ENCODE measurements at places on chromosomes 5 and 9.

- ATAC-seq: no peak
Observed at GRCh38 chr5:59416451-59416850, 477.1 kb downstream of the PDE4D start.

GRCh38 chr9:113879318-113879717, 3.2 kb downstream of the ZNF618 start:
- no peak for ATAC-seq

DNA sequence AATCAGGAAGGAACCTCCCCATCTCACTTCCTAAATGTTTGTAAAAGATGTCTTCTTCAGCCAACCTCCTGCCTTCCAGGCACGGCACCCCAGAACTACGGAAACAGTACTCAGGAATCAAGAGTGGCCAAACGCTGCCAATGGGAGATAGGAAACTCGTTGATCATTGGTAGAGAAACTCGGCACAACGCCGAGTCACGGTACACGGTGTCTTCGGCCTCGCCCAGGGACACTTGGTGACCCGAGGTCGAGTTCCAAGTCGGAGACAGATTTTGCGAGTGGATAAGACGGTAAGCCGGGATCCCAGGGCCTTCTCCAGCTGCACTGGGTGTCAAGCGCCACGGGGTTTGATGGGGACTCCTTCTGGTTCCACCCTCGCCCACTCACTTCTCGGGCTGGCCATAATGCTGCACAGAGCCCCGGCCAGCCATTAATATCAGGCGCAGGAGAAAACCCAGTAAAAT, 343 bp downstream of the KIAA0825 start:
- peak; percentile 45 for ATAC-seq

DNA sequence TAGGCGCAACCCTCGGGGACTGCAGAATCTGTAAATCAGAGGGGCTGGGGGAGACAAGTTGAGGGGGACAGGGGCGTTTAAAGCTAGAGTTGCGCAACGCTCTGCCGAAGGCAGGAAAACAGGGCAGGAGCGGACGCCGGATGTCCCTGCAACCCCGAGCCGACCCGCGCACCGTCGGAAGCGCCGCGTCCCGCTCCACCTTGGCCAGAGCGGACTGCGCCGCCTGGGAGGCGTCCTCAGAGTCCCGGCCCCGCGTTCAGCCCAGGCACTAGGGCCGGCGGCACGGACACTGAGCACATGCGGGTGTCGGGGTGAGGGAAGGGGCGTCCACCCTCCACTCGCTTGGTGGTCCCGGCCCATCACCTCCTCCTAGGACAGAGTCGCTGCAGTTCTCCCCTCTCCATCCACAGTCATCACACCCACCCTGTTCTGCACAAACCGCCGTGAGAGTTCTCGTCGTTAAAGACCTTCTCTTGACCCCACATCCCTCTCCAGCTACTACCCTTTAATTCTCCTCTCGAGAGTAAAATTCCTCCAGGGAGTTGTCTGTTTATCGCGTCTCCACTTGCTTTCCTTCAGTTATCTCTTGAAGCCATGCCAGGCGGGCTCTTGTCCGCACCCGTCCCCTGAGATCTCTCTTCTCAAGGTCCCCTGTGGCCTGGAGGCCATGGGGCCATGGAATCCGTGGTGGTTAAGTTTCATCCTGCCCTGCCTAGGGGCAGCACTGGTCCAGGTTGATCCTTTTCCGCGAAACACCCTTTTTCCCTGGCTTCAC, 796 bp upstream of the PDLIM7 start:
- ATAC-seq: peak; percentile 31

- ATAC-seq: no peak
Observed at GRCh38 chr5:14187660-14188059, 44.5 kb downstream of the TRIO start.

DNA sequence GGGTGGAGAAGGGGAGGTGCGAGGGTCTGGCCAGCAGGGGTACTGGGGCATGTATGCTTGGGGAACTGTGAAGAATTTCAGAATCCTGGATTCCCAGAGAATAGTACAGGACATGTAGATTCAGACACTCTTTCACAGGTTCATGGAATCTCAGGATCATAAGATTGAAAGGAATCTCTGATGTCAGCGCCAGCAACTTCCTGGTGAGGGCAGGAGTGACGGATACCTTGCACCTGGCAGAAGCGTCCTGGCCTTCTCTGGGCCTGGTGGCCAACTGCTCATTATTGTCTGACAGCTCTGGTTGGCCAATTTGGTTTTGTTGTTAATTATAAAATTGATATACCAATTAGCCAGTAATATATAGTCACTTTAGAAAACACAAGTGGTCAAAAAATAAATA, 6.9 kb downstream of the GM2A start:
- ATAC-seq: no peak

DNA sequence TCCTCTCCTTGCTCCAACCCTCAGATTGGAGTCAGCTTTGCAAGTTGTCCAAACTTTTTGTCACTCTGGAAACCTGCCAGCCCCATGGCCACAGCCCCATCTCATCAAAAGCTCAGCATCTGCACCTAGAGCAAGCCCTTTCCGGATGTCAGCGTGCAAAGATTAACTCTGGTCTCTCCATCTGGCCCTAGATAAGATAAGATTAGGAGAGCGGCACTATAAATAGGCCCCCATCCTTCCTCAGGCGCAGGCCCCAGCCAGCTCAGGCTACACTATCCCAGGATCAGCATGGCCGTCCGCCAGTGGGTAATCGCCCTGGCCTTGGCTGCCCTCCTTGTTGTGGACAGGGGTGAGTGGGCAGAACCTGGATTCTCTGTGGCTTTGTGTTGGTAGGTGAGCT, at the start of gene SPINK4:
Gene SPINK4, plus strand, starts transcription at position 247 of the 400 bp plus-strand sequence. Its CDS starts 42 bp downstream, at position 289.
- no peak for ATAC-seq

Data from activated T-helper 17 cell treated with anti-CD3 and anti-CD28 coated beads, Interleukin-2, amount 50 U/mL, for 72 hours (primary cell).